ENCODE measurements at places on chromosomes 13 and 19.

DNA sequence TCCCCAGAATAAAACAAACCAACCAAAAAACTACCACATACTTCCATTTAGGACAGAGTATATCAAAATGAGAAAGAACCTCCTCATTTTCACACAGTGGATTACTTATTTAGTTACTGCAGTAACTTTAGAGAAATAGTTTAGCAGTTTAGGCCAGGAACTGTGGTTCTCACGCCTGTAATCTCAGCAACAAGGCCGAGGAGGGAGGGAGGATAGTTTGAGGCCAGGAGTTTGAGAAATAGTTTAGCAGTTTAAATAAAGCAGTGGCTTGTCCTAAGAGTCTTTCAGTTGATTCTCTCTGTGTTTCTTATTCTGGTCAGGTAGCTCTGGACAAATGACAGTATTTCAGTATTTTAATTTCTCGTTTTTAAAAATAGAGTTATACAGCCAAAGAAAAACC lies 9.4 kb downstream of the HMGB1 start:
- DNase-seq = no peak

- DNase-seq = no peak
These were observed 2.2 kb downstream of the PDE4C start for GRCh38 chr19:18223860-18224524.

DNA sequence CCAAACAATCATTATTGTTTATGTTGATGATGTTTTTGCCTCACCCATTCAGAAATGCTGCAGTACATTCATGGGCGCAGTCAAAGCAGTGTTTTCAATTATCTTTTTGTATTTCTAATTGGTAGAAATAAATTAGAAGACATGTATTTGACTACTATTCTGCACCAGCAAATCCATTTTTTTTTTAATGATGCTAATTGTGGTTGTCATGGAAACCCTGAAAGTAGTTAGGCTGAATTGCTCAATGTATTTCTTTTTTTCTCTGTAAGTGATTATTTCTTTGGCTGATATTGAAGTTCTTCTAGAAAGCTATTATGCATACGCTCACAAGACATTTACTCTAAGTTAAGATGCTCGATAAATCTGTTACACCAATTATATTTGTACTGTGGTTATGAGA lies 101.2 kb downstream of the RFC3 start:
- no peak for DNase-seq

- DNase-seq = no peak
These were observed 17.9 kb downstream of the ZNF700 start for GRCh38 chr19:11942843-11943108.

DNA sequence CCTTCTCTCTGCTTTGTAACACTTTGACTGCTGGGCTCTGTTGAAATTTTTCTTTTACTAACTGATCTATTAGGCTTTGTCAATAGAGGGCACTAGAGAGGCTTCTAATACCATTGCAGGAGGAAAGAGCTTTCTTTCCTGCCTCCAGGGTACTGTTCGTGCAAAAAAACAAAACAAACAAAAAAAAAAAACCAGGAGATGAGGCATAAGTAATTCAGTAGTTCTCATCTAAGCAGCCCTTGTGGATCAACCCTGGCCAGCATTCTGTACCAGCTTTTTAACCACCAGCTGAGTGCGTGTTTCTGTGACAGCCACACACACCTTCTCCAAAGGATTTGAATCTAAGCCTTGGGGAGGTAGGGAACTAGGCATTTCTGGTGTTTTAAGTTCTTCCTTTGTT lies 1707.6 kb upstream of the SLC10A2 start:
- peak; percentile 82 for DNase-seq

DNA sequence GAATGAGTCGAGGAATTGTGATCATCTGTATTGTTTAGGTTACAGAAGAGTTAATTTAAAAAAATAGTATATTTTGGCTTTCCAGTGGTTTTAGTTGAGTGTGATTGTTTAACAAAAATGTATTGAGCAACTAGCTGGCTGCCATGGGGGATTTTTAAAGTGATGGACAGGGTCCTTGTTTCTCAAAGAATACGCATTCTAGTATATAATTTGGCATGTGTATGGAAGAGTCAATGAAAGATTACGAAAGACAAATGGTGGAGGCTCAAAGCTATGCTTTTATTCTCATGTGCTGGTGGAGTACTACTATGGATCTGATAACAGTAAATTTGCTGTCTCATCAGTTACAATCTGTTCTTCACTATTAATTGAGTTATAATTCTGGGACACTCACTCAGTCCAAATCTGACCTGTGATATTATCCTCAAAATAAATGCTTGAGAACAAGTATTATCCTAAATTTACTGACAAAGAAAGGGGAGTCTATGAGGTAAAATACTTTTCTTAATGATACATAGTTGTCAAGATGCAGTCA lies 240.0 kb downstream of the GPC6 start:
- DNase-seq = peak; percentile 60

DNA sequence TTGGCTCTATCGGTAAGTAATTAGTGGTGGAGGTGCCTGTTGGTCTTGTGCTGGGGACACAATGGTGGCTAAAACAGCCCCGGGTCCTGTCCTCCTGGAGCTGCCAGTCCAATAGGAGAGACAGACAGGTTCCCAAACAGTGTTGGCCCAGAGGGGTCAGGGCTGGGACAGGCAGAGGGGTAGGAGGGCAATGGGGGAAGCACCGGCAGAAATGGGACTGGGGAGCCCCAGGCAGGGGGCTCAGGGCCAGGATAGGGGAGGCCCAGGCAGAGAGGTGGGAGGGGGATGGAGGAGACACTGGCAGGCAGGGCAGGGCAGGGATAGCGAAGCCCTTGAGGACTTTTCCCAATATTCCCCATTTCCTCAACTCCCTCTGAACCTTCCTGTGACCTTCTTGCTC lies 2.2 kb upstream of the FBL start:
- no peak for DNase-seq

DNA sequence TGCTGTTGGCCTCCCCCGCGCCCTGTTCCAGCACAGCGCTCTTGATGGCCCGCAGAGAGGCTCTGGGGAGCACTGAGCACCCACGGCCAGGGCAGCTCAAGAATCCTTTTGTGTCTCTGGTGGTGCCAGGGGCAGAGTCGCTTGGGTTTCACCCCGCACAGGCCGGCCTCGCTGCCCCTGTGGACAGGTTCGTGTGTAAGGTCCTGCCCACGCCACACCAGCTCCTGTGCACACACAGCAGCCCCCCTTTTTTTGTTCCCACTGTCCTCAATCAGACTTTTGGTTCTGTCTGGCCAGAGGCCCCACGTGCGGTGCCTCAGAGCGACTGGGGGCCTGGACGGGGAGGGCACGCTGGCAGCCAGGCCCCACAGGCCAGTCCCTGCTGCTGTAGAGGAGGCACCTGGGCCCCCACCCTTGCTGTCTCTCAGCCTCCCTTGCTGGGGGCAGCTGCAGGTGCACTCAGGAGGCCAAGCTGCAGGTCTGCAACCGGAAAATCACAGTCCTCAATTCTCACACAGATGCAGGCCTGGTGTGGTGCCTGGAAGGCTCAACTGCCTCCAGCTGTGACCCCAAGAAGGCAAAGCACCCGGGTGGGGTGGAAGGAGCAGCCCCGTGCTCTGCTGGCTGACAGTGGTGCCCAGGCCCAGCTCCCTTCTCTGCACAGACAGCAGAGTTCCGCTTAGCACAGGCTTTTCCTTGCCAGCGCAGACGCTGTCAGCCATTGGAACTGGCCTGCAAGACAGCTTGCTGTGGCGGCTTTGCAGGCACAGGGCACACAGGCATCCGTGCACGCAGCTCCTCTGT lies 12.6 kb upstream of the F7 start:
- no peak for DNase-seq

DNA sequence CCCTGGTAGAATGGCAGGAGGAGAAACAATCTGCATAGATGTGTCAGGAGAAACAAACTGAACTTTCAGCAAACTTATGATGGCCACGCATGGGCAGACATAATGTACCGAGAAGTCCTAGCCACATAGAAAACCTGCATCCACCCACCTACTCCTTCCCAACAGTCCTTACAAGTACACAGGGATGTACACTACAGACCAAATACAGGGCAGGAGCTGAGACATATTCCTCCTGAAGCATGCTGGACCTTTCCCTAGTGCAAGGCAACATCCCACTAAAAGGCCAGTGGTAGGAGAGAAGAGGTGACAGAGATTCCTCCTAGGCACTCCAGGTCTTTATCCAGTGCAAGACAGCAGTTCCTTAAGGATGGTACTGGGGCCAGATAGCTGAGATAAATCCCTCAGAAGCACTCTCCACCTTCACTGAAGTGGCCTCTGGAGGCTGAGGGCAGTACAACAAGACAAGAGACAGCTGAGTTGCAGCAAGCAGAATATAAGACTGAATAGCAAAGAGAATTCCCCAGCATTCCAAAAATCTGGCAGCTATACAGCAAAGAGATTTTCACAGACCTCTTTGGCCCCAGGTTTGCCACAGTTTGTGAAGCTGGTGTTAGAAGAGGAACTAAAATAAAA lies 18.3 kb downstream of the VWA8 start:
- peak; percentile 87 for DNase-seq

DNA sequence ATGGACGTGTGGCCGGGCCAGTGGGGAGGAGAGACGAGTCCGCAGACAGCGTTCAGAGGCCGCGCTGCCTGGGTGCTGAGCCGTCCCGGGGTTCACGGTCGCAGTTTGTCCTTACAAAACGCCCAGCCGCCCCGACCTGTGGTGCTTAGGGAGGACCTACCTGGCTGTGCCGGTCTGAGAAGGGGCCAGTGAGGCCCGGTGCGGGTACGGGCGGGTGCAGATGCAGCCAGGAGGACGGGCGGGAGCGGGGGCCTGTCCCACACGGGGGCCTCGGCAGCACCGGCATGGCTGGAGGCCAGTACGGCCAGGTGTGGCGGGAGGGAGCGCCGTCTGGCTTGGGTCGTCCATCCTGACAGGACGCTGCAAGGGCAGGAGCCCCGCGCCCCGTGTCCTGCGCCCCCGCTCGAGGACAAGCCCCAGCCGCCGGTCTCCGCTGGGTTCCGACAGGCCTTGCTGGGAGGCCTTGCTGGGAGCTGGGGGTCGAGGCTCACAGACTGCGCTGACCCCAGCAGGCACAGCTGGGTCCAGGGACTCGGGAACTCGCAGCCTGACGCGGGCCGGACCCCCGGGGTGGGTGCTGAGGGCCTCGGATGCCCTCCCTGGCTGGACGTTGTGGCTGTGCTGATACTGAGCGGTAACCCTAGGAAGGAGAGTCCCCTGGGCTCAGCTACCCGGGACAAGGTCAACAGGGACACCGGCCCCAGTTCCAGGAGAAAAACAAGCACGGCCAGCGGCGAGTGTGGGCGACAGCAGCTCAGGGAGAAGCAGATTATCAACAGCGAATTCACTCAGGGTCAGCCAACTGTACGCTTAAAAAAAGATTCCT lies 5.3 kb upstream of the PROZ start:
- peak; percentile 67 for DNase-seq

DNA sequence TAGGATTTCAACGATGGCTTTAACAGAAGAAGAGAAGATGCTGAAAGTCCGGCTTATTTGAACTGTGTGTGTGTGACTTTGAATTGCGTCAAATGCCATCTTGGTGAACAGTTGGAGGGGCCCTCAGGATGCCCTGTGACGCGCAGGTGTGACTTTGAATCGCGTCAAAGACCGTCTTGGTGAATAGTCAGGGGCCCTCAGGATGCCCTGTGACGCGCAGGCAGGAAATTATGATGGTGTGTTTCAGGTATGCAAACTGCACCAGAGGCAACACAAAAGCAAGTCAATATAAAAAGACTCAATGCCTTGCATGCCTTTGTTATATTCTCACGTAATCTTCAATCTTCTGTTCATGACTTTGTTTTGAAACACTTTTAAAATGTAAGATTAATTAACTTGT lies 29.2 kb downstream of the ATP11A start:
- peak; percentile 10 for DNase-seq

DNA sequence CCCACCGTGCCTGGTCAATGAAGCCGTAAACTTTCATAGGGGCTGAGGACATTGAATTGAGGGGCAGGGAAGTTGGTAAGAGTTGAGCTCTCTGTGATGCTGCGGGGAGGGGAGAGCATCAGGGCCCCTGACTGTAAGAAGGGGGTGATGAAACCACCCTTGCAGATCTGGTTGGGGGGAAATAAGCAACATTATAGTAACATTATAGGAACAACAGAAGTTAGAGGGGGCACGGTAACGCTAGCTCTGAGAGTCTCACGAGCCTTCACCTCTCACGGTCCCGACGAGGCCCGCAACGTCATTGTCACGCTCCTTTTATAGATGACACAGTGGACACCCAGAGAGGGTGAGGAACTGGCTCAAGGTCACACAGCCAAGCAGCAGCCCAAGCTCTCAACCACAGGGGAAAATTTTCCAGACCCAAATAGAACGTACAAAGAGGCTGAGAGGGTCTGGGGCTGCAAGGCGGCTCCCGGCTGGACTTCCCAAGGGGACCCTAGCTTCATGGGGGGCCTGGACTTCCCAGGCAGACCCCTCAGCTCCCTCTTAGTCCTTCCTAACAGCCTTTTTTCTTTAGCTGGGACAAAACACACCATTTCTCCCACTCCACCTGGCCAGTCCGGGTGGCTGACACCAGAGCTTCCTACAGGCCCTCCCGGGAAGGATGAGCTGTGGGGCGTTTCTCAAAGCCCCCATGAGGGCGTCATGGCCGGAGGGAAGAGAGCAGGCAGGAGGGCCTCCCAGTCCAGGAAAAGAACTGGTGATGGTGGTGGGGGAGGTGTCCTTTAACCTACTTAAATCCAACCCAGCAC lies 4.1 kb downstream of the TLE5 start:
- no peak for DNase-seq

DNA sequence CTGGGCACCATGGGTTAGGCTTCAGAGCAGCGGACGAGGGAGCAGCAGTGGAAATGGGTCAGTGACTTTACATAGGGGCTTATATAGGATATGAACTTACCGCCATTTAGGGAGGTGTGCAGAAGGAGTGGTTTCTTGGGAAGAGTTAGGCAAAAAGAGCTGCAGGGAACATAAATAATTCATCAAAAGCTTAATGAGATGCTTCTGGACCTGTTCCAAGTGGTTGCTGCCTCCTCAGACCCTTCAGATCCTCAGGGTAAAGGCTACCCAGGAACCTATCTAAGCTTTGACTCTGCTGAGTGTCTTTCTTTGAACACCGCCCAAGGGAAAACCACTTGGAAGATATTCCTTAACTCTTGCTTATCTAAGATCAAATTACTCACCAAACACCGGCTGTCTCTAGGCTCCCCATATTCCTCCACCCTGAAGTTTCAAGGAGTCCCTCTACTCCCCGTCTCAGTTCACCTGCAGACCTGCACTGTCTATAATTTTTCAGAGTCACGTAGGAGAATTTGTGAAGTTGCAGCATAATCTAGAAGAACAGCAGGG lies at the start of gene IGFL4:
IGFL4 (minus strand) TSS at position 51 of the 549 bp plus-strand sequence; CDS start at position 11, 40 bp downstream.
- DNase-seq = no peak

- DNase-seq = no peak
These were observed 37.5 kb upstream of the POU2F2 start for GRCh38 chr19:42169486-42170413.
